Coronary artery (tissue), 2 donors: ENCODE measurements at places on chromosomes 7 and 10.

GRCh38 chr7:97798046-97799019, 66.4 kb downstream of the TAC1 start:
- no peak for DNase-seq

DNA sequence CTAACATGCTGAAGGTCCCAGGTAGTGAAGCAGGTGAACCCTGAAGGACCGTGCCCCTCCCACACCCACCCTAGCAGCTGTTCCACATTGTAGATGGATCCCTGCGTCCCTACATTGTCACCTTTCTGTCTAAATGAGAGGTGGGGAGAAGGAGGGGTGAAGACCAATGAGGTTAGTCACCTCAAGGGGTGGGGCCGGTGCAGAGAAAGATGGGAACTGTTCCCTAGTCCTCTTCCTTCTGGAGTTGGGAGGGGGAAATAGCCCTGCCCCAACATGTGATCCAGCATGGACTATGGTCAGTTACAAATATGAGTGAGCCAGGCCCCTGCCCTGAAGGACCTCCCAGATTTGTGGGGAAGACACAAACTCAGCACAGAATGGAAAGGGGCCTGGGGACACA, 124.5 kb downstream of the LHPP start:
- no peak for DNase-seq

DNA sequence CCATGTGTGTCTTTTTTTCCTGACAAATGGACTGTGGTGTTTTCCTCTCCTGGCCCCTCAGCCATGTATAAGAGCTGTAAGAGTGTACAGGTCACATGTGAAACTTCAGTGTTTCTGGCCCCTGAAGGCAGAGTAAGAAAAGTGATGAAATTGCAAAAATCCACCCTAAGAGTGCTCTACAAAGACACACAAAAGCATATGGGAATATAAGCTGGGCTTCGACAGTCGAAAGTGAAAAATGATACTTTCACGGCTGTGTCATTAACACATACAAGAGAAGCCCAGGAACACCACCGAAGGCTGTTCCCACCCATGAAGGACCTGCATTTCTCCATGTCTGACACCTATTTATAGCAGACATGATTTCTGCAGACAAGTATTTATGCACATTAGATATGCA, 192.2 kb downstream of the PARD3 start:
- no peak for DNase-seq

GRCh38 chr10:101227429-101228152, 1.7 kb downstream of the LBX1 start:
- no peak for DNase-seq

DNA sequence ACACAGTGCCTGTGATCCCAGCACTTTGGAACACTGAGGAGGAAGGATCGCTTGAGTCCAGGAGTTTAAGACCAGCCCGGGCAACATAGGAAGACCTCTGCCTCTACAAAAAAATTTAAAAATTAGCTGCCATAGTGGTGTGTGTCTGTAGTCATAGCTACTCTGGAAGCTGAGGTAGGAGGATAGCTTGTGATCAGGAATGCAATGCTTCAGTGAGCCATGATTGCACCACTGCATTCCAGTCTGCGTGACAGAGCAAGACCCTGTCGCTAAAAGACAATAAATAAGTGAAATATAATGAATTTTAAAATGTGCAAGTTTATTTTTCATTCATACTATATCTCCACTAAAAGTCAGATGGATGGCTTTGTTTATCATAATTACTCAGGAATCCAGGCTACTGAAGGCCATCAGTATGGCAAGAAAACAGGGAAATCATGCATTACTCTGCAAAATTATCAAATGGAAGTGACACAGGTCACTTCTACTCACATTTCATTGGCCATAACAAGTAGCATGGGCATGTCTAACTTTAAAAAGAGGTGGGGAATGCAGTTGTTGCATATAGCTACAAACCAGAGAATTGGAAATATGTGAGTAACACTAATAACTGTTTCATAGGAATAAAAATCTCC, 32.9 kb upstream of the FAM3C start:
- DNase-seq, result no peak

DNA sequence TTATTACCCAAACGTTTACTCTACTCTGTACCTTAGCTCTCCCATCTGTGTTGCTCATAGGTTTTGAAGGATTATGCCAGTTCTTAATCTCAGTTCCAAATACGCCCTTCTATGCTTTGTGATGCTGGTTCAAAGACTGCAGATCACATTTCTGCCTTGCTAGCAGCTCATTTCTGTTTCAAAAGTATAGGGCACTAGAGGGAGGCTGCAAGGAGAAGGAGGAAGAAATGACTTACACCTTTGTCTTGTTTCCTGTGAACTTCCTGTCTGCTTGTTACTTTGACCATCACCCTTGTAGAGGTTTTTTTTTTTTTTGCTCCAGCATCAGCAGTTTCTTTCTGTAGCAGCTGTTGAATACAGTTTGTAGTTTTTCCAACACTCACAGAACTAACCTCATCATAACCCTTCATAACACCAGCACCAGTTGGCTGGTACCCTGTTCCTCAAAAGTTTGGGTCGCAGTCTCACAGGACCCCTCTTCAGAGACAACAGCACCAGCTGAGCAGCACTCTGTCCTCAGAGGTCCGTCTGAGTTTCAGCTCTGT, 16.5 kb downstream of the SLK start:
- DNase-seq, result no peak

- peak; percentile 50 for DNase-seq
Measured at GRCh38 chr10:43209074-43209455, 57.8 kb downstream of the RASGEF1A start.

DNA sequence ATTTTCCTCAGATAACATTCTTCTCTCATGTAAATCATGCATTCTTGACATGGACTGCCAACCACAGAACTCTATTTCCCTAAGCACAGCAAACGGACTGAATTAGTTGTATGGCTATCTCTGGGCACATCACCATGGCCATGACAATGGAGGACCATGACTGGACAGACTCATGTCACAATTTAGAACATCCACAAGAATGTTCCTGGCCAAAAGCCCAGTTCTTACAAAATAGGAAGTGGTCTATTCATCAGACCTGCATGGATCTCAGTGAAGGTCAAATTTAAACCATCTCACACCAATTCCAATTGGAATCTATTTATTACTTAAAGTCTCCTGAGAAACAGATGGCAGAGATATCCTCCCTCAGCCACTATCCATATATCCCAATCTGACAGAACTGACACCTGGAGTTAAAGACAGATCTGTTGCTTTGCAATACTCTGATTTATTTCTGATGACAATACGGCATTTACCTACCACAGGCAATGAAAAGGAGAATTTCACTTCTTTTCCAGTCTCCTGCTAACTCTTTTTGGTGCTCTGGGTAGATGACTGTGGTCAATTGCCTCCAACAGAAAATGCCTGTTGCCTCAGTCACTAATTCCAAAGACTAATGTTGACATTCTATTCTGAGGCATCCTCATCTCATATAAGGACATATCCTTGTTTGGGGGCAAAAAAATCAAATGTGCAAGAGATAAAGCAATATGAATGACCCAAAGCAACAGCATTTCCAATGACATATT, 254.8 kb downstream of the HTR7 start:
- DNase-seq, result no peak

DNA sequence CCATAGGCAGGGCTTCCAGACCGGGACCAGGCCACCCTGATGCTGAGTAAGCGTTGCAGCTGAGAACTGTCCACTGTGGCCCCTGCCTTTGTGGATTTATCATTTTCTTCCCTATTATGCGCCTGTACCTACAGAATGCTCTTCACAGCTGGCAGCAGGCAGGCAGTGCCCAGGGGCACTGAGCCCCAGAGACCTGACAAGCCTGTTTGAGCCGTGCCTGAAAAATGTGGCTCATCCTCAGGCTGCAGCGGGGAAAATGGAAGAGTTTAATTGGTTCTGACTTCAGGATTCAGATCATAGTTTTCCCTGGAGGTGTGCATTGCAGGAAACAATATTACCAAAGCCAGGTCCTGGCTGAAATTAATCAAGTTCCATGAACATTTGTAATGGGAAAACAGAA, 200.2 kb downstream of the ZNF438 start:
- DNase-seq, result no peak

DNA sequence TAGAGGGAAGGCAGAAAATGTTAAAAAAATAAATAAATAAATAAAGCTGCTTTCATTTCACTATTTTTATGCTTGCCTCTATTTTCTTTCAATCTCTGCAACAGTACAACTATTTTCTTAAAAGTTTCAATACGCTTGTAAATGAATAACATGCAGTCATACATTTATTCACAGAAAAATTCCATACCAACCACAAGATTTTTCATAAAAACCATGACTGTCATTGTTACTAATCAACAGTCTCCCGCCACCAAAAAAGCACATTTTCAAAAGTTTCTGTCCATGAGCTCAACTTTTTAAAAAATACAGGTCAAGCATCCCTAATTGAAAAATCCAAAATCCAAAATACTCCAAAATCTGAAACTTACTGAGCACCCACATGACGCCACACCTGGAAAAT, 5.3 kb downstream of the PARD3 start:
- no peak for DNase-seq

- no peak for DNase-seq
Measured at GRCh38 chr10:3099291-3100092, 32.1 kb downstream of the PFKP start.

GRCh38 chr7:128352153-128352537, 8.4 kb upstream of the RBM28 start:
- DNase-seq, result peak; percentile 75

DNA sequence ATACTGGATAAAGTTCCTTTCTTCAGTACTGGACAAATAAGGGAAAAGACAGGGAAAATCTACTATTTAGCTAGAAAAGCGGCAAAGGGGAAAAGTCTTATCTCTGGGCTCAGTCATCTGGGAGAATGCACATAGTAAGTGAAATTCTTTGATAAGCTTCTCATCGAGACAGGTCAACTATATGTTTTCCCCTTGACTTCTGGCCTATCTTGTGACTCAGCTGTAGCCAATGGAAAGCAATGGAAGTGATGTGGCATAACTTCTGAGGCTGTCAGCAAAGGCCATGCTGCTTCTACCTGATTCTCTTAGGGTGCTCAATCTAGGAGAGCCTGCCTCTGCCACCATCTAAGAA, 91.9 kb downstream of the PCGF5 start:
- DNase-seq, result no peak

DNA sequence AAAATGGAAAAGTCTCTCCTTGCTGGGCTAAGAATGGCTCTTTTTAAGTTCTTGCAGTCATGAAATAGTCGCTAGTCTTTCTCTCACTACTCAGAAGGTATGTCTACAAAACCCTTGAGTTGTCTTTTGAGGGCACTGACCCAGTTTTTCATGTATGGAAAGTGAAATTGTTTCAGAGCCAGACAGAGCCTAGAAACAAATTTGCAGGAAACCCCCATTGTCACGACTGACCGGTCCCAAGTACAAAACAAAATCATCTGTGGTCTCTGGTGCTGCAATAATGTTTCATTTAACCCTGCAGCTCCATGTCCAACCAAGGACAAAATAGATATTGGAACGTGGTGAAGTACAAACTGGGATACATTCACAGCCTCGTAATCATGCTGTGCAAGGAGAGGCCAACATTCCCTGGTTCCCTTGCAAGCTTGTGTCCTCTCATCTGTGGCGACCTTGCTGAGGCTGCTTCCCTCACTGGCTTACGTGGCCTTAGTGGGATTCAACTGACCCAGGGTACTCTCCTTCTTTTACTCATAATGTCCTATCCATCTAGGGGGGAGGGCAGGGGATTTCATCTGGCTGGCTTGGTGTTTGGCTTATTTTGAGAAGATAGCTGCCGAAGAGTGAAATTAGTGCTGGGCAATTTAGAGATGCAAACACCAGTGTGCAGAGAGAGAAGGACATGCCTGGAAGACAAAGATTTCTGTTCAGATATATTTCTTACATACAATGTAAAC, 172.5 kb downstream of the IPMK start:
- no peak for DNase-seq

DNA sequence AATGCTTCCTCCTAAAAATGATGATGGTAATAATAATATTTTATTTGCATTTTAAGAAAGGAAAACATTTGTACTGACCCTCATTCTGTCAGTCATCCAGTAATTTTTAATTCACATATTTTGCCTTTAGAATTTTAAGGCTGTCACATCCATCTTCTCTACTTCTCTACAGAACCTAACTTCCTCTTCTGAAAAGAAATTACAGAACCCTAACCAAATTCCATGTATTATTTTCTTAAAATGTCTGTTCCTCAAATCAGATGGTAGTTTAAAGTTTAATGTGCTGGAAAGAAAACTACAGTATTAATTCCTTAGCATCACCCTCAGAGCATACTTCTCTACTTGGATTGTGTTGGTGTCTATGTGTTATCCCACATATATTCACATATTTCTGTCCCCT, 9.0 kb downstream of the PIK3CG start:
- no peak for DNase-seq

- DNase-seq, result no peak
Measured at GRCh38 chr7:38831259-38831996, 77.6 kb downstream of the VPS41 start.

DNA sequence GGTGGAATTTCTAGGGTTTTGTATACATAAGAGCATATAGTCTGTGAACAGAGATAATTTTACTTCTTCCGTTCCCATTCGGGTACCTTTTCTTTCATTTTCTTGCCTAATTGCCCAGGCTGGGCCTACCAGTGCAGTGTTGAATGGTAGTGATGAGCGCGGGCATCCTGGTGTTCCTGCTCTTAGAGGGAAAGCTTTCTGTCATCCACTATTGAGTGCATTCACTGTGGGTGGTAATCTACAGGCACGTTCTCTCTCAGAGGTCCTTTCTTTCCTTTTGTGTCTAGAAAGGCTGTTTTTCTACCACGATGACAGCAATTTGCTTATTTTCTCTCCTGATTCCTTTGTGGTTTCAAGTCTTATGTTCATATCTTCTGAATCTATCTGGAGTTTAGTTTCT, 65.0 kb downstream of the INPP5A start:
- DNase-seq, result no peak

GRCh38 chr7:78329001-78329655, 530.6 kb downstream of the PHTF2 start:
- DNase-seq, result no peak

- no peak for DNase-seq
Measured at GRCh38 chr7:155948423-155948822, 136.2 kb upstream of the SHH start.

DNA sequence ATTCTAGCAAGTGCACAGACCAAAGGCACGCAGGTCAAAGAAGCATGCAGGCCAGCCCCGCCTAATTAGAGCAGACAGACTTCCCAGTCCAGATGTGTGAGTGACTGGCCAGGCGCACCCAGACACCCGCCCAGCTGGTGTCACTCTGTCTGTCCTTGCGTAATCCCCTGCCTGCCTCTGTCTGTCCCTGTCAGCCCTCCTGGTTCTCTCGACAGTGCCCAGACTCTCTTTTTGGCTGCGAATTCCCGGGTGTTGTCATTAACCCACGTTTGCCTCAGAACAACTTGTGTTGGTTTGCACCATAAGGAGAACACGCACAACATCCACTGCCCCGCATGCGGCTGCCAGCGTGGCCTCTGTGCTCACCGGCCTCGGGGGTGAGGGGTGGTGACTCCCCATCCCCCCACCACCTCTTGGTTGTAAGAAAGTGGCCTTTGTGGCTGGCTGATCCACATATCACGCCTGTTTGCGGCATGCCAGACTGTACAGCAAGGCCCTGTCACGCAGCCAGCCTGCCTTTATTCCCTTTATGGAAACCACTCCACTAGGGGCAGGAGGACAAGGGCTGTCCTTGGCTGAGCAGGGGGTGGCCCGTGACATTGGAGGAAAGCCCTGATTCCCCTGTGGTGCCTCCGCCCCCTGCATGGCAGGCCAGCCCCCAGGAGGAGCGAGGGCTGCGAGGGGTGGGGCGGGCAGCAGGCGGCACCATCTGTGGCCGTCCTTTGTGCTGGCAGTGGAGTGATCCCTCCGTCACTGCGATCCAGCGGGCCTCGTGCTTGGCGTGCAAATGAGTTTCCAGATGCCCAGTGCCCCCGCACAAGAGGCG, 72.8 kb upstream of the PPIF start:
- peak; percentile 97 for DNase-seq
